OCI-LY7 (cell line): ENCODE measurements at places on chromosomes 6 and 20. TPM values are rescaled to one million over a fixed set of nuclear protein-coding genes. Genes with fewer than 3 reads are reported as not detected.
A peak's percentile ranks its signal among the peaks of the same experiment; 100 is the strongest.

VWA7 gene
- total RNA-seq = 3.7 and 6.5 TPM in 2 replicates

PRSS35 gene
- total RNA-seq = not detected in 2 replicates

ALDH8A1 gene
- total RNA-seq = not detected in 2 replicates

DNA sequence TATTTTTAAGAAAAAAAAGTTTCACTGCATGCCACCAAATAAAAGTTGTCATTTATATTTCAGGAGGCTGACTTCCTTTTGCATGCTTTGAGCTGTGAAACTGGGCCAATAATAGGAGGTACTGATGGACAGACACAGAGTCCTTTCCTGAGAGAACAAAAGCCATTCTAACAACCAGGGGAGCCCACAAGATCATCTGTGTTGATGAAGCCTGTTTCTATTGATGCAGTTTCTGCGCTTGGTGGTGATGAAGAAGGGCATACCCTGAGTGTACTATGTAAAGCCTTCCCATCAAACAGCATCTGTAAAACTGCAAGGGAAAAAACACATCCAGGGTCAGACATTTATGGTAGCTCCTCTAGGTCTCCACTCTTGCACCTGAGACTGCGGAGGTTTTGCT, 34.8 kb downstream of the ABHD12 start:
- no peak for DNase-seq

GRCh38 chr6:57435475-57436160, 118.2 kb downstream of the PRIM2 start:
- DNase-seq = no peak

- no peak for DNase-seq
These were observed 449.8 kb upstream of the RNF217 start for GRCh38 chr6:124512431-124512830.

GRCh38 chr20:49534255-49534712, 33.7 kb downstream of the PTGIS start:
- DNase-seq = peak; percentile 81

DNA sequence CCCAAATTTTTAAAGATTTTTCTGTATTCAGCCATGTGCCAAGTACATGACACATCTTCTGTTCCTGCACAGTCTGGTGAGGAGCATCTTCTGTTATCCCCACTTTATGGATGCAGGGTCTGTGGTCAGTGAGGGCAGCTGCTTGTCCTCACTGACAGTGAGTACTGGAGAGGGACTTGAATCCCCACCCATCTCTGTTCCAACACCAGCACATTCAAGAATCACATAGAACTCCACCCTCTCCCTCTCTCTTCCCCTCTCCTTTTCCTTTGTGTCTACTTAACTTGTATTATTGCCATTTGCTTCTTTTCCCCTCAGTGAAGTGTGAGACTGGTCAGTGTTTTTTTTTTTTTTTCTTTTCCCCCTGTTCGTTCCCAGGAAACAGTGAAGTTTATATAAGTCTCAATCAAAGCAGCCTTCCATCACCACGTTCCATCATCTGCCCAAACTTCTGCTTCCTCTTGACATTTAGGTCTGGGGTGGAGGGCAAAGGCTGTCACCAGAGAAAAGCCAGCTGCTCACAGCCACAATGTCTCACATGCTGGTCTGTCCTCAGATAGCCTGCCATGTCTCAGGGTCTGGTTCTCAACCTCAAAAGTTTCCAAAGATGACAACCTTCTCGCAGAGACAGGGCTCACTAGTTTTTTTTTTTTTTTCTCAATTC, 110.0 kb upstream of the SSTR4 start:
- no peak for DNase-seq

DNA sequence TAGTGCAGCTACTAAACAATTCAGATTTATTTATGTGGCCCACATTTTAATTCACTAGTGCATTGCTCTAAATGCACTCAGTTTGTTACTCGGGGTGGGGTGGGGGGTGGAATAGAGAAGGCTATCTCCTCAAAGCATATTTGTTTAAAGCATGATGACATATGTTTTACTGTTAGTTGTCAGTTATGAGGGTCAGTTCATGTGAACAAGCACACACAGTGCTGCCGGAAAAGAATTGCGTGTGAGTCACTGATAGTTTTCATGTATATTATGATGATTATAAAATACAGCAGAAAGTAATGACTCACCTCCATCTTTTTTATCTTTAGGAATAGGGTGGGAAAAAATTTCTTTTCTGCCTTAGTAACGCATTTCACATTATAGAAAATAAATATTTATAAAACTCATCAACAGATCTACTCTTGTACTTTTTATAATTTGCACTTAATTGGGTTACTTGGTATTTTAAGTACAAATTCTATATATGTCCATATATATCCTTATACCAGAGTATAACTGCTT, 42.2 kb upstream of the STXBP5 start:
- no peak for DNase-seq

- no peak for DNase-seq
These were observed 143.0 kb downstream of the FIG4 start for GRCh38 chr6:109834131-109834530.

DNA sequence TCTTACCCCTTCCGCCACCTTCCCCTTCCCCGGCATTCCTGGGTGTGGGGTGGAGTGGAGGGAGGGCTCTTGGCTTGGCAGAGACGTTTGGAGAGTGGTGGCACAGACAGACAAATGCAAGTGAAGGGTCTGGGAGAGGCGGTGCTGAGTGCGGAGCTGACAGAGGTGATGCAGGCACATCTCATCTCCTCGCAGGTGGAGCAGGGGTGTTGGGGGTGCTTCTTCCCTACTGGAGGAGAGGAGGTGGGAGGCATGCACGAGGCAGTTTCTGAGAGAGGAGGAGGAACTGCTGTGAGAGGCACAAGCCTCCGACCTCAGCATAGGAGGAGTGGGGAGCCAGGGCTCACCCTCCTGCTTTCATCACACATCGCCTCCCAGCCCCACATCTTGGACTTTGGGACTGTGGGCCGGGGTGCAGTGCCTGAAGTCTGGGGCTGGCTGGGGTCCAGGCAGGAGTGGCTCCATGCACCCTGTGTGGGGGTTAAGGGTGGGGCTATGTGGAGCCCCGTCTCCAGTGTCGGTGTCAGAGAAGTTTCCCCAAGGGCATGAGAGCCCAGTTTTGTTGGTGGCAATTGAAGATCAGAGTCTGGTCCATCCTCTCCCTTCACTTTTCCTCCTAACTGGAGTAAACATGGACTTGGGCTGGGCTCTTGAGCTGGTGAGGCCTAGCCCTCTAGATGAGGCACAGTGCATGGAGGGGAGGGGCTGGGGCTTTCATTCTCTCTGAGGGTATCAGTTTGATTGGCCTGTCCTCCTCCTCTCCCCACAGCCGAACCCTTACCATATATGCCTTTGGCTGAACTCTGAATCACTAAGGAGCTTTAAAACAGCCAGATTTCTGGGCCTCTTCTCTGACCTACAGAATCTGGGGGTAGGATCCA, 20.2 kb upstream of the SLC22A7 start:
- DNase-seq = no peak

DNA sequence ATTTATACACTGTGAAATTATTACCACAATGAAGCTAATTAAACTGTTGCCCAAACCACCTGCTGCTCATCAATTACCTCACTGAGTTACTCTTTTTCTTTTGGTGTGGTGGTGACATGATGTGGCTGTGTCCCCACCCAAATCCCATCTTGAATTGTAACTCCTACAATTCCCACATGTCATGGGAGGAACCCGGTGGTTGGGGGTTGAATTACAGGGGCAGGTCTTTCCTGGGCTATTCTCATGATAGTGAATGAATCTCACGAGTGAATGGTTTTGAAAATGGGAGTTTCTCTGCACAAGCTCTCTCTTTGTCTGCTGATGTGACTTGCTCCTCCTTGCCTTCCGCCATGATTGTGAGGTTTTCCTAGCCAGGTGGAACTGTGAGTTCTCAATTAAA, 145.0 kb downstream of the LRRC1 start:
- DNase-seq = no peak

DNA sequence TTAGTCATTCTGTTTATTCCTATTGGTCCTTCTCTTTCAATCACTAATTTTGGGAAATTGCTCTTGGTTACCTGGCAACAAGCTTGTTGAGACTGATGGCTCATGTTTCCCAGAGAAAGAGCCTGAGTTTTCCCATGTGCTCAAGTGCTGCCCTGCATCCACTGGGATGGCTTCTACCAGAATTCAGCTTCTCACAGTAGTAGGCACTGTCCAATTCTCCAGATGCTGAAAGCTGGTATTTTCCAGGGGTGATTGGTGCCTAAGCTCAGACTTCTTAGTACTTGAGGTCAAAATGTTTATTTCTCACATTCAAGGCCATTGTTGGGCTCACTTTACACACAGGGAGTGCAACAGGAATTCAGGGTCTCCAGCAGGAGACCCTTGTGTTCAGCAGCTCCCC, 29.1 kb upstream of the SLC2A12 start:
- DNase-seq = no peak

DNA sequence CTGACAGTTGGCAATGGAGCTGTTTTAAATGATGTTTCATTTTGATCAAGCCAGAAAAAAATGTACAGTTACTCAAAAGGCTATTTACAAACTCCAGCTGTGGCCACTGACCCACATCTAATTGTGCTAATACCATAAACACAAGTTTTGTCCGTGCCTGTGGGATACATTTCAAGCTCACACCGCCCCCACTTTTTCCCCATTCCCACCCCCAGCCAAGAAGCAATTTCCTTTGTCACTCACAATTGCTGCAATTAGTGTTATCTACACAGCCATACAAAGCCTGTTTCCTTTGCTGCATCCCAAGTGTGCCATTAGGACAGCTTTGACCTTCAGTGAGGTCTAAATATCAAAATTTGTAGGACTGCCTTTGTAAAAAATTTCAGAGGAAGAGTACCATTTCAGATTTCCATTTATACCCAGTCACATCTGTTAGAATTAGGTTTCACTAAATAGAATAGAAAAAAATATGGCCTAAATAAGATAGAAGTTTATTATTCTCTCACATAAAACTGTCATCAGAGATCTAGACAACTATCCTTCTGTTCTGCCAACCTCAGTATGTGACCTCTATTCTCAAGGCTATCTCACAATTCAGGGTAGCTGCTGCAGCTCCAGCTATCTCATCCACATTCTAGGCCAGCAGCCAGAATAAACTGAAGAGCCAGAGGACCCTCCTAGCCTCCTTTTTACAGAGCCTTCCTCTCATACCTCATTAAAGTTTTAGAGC, 202.6 kb downstream of the NFATC2 start:
- no peak for DNase-seq

DNA sequence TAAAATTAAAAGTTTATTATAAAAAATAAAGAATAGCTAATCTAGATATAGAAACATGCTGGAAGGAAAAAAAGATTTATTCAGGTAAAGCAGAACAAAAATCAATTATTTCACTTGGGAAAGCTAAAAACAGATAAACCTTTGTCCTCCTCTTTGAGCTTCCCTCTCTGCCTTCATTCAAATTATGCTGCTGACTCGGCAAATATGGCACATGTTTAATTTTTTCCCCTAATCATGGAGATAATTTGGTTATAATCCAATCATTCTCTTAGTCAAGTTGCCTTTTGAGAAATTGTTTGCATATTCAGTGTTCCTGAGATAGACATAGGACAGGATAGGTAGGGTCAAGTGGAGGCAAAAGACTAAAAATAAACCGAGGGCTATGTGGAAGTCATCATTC, 556.8 kb upstream of the PTCHD4 start:
- no peak for DNase-seq

DNA sequence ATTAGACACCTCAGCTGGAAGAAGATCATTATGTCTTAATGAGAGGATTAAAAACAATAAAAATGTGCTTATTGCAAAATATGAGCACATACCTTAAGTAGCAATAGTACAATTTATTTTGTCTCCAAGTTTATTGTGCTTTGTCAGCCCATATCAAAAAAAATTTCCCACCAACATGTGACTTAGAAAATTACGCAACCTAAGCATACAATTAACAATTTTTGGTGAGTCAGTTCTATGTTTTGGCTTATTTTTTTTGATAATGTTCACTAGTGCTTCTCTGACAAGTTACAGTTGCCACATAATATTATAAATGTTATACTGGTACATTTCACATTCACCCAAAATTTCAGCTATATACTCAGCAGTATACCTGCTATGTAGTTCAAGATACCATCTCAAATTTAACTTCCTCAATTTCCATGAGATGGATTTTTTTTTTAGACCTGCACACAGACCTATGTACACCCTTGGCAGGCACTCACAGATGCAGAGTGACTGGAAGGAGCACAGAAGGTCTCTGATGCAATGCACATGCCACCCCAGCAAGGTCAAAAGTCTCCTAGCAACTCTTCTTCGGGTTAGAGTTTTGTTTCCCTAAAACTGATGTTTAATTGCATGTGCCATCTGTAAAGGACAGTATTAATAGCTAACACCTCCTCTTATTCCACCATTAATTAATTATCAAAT, 112.4 kb downstream of the PRKN start:
- no peak for DNase-seq

GRCh38 chr6:88965691-88966090, 2.3 kb upstream of the RNGTT start:
- no peak for DNase-seq

GRCh38 chr6:75937846-75938245, 134.6 kb downstream of the IMPG1 start:
- no peak for DNase-seq

GRCh38 chr6:160022101-160022500, 53.2 kb downstream of the IGF2R start:
- no peak for DNase-seq

GRCh38 chr20:54168961-54169862, 4.6 kb downstream of the CYP24A1 start:
- DNase-seq = no peak
